ENCODE measurements at places on chromosomes 2 and 18.

DNA sequence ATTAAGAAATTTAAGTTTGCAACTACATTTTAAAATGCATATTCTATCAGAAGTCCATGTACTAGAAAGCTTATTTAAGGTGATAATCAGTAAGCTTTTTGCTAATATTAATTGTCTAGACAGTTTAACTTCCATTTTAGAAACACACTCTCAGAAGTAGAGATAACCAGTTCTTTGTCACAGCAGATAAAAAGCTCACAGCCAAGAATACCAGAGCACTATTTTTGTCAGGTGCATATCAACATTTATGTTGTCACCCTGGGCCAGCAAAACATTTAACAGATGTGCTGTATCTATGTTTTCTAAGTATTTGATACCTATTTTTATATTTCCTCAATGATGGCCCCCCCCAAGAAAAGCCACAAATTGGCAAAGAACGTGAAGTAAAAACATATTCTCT lies 192.6 kb downstream of the ERBB4 start:
- no peak for DNase-seq

DNA sequence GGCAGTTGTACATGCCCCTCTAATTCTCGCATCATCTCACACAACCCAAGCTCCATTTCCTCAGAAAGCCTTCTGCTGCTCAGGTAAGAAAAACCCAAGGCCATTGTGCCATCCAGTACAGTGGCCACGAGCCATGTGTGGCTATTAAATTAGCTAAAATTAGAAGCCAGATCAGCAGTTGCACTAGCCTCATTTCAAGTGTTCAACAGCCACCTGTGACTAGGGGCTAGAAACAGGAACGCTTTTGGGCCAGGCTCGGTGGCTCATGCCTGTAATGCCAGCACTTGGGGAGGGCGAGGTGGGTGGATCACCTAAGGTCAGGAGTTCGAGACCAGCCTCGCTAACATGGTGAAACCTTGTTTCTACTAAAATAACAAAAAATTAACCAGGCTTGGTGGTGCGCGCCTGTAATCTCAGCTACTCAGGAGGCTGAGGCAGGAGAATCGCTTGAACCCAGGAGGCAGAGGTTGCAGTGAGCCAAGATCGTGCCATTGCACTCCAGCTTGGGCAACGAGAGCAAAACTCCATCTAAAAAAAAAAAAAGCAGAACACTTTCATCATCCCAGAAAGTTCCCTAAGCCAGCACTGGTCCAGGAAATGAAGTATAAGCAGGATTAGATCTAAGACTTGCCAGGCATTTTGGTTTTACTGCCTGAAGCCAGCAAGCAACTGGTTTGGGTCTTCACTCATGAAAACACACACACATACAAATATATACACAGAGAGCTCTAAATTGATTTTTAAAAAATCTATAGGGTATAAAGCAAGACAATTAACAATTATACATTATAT lies 35.7 kb downstream of the ATP8B1 start:
- no peak for DNase-seq

DNA sequence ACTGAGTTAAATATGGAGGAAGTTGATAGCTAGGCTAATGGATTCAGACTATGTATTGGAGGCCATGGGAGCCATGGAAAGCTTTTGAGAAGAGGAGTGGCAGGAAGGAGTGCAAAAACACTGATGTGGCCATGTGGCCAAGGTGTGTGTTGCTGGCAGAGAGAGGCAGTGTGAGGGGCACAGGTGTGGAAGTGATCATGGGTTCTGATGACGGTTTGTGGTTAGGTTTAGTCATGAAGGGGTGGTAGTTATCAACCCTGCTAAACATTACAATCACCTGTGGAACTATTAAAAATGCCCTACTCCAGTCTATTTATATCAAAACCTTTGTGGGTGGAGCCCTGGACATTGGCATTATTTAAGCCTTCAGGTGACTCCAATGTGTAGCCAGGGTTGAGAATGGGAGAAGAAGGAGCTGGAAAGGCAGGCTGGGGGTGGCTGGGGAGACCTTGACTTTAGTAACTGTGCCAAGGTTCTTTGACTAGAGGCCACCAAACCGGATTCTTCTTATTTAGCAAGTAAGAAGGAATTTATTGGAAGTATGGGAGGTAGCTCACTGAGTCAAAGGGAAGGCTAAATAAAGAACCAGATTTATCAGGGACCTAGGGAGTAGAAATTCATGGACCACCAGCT lies 13.5 kb downstream of the GPR39 start:
- no peak for DNase-seq

GRCh38 chr18:46542545-46542944 lies 114.5 kb downstream of the LOXHD1 start:
- no peak for DNase-seq

GRCh38 chr18:41967680-41968079 lies 12.6 kb downstream of the PIK3C3 start:
- no peak for DNase-seq
